ENCODE measurements at places on chromosomes 16 and 17.

DNA sequence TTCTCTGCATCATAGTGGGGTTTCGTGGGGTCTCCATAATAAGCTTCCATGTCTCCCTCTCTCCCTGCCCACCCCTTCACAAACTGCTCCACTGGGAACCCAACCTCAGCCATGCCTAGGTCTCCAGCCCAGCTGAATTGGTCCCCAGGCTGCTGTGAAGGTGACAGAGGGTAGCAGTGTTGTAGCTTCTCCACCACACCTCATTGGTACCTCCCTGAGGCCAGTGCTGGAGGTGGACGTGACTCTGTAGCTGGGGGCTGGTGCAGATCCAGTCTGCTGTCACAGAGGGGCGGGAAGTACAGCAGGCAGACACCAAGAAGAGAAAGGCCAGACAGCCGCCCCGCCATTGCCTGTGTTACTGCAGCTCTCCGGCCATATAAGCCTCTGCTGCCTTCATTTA lies 82.1 kb downstream of the OR1D5 start:
- no peak for DNase-seq

GRCh38 chr16:26500326-26500725 lies 566.4 kb upstream of the C16orf82 start:
- DNase-seq, result no peak

- no peak for DNase-seq
Observed at GRCh38 chr17:44736551-44737240, 22.1 kb upstream of the ADAM11 start.

- no peak for DNase-seq
Observed at GRCh38 chr17:54933921-54934320, 33.3 kb downstream of the TOM1L1 start.

DNA sequence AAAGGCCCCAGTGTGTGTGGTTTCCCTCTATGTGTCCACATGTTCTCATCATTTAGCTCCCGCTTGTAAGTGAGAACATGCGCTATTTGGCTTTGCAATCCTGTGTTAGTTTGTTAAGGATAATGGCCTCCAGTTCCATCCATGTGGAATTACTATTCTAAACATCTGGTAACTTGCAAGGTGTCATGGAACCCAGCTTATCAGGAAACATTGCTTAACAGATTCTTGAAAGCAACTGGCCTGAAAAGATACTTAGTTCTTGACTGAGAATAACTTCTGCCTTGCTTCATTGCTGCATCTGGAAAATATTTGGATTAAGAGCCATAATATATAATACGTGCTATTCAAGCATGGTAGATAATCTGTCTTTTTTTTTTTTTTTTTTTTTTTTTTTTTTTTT lies 27.8 kb downstream of the PAFAH1B1 start:
- DNase-seq, result no peak

DNA sequence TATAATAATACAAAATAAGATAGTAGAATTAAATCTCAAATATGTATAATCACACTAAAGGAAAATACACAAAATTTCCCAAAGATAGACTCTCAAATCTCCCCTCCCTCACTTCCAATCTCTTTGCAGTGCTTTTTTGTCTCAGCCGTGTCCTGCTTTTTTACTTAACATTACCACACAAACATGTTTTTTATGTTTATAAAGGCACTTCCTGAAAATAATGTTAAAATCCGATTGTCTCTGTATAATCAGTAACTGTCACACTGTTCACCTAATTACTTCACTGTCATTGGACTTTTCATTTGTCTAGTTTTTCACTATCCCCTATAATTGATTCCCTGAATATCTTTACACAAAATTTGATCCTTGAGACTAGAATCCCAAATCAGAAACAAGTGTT lies 38.2 kb upstream of the ALDH3A2 start:
- DNase-seq, result no peak

- DNase-seq, result no peak
Observed at GRCh38 chr17:35073183-35073790, 9.8 kb upstream of the RFFL start.

DNA sequence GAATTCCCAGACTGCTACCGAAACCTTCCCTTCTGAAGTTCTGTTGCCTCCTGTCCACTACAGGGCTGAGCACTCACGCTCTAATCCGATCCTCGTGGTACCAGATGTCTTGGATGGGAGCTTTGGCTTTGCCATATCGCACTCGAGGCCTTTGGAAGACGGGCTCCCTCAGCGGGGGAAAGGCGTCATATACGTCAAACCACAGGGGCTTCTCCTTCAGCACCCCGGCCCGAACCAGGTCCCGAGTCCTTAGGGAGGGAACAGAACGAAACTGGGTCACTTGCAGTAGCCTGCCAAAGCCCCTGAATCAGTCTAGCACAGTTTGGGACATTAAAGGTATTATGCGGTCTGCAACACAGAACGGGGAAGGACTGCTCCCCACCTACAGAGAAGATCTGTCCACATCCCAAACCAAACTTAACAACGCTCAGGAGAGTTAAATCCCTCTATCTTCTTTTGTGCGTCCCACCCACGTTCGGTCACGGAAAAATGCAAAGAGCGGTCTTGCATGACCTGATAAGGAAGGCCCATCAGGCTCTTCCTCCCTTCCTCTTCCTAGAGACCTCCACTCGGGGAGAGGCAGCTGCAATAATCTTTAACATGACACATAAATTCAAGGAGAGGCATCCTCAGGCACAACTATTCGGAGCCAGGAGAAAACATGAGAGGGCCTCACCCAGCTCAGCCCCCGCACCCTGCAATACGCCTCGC lies 526 bp downstream of the MRPS23 start:
- DNase-seq, result no peak

- no peak for DNase-seq
Observed at GRCh38 chr17:19457830-19458271, 46.8 kb downstream of the RNF112 start.

DNA sequence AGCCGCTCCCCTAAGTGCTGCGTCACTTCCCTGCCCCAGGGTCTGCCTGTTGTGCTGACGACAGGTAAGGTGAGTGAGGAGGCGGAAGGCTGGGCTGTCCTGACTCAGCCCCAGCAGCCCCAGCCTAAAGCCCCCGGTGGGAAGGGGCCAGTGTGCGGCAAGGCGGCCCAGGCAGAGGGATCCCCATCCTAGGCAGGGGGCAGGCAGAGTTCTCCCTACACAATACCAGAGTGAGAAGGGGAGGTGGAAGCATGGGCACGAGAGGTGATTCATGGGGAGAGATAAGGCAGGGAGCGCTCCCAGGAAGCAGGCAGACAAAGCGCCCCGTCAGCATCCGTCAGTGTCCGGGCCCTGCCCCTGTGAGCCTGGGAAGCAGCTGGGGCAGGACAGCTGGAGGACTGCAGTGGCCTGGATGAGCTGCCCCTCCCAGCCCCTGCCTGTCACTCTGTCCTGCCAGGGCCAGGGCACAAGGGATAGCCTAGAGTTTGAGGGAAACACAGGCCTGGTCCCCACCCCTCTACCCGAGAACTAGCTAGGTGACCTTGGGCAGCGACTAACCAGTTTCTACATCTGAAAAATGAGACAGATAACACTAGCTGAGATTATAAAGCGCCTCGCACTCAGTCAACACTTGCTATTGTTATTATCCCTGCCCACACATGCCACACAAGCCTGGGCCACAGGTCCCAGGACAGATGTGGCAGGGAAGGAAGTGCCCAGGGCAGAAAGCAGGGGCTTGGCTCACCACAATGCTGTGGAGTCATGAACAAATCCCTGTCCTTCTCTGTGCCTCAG lies 3.8 kb downstream of the FAM83G start:
- DNase-seq, result no peak

DNA sequence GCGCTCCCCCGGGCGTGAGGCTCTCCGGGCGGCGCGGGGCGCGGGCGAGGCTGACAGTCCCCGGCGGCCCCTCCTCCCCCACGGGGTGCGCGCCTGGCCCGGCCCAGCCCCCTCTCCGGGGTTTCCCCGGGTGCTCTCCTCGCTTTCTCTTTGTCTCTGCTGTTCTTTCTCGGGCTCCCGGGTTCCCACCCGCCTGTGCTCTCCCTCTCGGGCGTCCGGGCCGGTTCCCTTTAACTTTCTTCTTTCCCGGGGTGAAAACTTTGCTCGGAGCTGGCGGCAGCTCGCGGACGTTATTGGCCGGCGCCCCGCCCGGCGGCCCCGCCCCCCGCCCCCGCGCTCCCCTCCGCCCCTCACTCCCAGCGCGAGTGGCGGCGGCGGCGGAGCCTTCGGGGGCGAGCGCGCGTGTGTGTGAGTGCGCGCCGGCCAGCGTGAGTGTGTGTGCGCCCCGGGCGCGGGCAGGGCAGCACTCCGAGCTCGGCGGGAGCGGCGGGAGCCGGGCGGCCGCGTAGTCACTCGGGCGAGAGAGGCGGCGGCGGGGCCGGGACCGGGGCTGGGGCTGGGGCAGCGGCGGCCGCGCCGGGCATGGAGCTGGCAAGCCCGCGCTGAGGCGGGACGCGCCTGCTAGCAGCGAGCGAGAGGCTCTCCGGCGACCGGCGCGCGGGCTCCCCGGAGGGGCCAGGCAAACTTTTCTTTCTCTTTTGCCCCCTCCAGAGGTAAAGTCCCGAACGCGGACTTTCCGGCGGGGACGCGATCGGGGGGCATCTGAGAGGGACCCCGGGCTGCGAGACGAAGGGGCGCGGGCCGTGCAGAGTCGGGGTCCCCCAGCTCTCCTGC lies at the start of gene NTN1:
Gene NTN1 (plus strand): TSS at position 353 of the 834 bp plus-strand sequence. CDS start 864 bp downstream, outside the sequence.
- peak; percentile 57 for DNase-seq

Data from KBM-7 (cell line).